ENCODE measurements at places on chromosomes 3 and 15.
A peak's percentile ranks its signal among the peaks of the same experiment; 100 is the strongest.

- no peak for DNase-seq
Observed at GRCh38 chr3:70726961-70727360, 414.5 kb upstream of the MDFIC2 start.

GRCh38 chr3:195102609-195103467 lies 168.1 kb downstream of the XXYLT1 start:
- no peak for DNase-seq

- peak; percentile 10 for DNase-seq
Observed at GRCh38 chr15:89760303-89761008, 9.4 kb upstream of the MESP1 start.

DNA sequence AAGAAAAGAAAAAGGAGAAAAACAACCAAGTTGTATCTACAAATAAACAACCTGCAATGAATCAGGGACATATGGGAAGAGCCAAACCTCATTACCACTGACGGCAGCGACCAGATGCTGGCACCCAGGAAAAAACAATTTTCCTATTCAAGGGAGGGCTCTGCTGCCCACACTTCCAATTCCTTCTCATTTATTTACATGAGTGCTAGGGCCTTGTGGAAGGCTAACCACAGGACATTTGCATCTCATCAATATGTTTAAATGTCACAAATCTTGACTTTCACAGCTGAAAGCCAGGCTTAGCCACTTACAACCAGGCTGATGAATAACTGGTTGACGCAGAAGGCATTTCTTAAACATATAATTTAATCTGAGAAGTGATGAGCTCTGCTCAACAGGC lies 36.0 kb downstream of the RFTN1 start:
- no peak for DNase-seq

DNA sequence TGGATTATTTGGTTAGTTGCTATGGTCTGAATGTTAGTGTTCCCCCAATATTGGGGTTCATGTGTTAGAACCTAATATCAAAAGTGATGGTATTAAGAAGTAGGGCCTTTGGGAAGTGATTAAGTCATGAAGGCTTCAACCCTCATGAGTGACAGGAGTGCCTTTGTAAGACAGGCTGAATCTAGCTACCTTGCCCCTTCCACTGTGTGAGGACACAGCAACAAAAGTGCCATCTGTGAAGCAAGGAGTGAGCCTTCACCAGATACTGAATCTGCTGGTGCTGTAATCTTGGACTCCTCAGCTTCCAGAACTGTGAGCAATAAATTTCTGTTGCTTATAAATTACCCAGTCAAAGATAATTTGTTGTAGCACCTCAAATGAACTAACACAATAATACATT lies 22.6 kb upstream of the SATB1 start:
- no peak for DNase-seq
